Cortex of kidney (tissue), 1 donor: ENCODE measurements at places on chromosomes 1 and 21.

DNA sequence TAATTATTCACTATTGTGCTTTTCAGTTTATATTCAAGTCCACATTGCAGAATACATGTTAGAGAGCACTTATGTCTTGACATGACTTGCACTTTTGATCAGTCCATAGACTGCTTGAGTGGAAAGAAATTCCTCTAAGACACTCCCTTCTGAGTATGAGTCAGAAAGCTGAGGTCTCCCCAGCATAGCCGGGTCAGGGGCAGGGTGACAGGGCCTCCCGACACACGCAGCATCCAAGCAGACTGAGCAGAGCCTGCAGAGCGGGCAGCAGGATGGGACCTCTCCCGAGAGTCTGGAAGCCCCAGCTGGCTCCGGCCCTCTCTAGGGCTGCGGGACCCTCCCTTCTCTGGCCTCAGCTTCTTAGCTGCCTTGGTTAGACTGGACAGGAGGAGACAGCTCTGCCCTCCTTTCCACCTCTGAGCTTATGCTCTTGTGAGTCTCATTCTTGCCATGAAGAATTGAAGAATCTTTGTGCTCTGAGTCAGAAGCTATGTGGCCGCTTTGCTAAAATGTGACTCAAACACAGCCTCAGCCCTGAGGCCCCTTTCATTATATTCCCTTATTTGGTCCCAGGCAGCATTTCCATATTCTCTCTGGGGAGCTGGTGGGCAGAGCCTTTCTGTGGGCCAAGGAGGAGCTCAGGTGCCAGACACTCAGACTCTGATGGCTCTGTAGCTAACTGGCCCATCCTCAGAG, 11.2 kb upstream of the CAPN2 start:
- DNase-seq = no peak

DNA sequence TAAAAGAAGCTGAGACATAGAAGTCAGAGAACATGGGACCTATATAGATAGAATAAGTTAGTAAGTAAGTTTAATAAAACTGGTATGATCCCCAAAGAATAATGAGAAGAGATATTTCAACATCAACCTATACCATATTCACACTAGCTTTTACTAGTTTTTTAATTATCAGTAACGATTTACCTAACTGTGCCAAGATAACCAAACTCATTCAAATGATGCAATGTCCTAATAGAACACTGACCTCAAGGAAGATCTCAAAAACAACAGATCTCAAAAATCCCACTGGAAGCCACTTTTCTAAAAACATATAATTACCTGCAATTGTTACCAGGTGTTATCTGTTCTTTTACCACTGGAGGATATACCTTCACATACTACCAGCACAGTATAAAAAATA, 38.7 kb downstream of the ANKRD13C start:
- DNase-seq = no peak

- DNase-seq = no peak
These were observed 2.1 kb downstream of the TEX38 start for GRCh38 chr1:46673749-46674182.

GRCh38 chr1:231338270-231339128, at the start of gene SPRTN:
TSS of gene SPRTN (plus strand) at chr1:231338293. CDS start at chr1:231338384, 91 bp downstream.
- no peak for DNase-seq

GRCh38 chr1:6955357-6956094, 170.3 kb downstream of the CAMTA1 start:
- no peak for DNase-seq
